Stimulated activated CD8-positive, alpha-beta memory T cell treated with anti-CD3 and anti-CD28 coated beads, Interleukin-4, amount 100 ng/mL, for 1 hour (primary cell): ENCODE measurements at places on chromosomes 1 and 21.

- DNase-seq: no peak
Observed at GRCh38 chr1:88780485-88780884, 96.4 kb downstream of the PKN2 start.

DNA sequence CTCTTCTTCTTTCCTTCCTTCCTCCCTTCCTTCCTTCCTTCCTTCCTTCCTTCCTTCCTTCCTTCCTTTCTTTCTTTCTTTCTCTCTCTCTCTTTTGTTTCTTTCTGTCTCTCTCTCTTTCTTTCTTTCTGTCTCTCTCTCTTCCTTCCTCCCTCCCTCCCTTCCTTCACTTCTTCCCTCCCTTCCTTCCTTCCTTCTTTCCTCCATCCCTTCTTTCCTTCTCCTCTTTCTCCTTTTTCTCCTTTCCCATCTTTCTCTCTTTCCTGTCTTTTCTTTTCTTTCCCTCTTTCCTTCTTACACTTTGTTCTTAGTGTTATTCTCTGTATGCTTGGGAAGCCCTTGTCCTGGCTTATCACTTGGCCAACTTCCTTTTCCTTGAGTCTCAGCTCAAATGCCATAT lies 72.5 kb upstream of the MPC2 start:
- DNase-seq: no peak

GRCh38 chr1:244414543-244414942 lies 37.2 kb downstream of the ADSS2 start:
- no peak for DNase-seq

GRCh38 chr1:154720328-154721297 lies 112.6 kb upstream of the ADAR start:
- DNase-seq: no peak

GRCh38 chr1:233097546-233097945 lies 147.1 kb downstream of the NTPCR start:
- DNase-seq: no peak

- DNase-seq: no peak
Observed at GRCh38 chr1:5973771-5974170, 18.5 kb downstream of the NPHP4 start.

DNA sequence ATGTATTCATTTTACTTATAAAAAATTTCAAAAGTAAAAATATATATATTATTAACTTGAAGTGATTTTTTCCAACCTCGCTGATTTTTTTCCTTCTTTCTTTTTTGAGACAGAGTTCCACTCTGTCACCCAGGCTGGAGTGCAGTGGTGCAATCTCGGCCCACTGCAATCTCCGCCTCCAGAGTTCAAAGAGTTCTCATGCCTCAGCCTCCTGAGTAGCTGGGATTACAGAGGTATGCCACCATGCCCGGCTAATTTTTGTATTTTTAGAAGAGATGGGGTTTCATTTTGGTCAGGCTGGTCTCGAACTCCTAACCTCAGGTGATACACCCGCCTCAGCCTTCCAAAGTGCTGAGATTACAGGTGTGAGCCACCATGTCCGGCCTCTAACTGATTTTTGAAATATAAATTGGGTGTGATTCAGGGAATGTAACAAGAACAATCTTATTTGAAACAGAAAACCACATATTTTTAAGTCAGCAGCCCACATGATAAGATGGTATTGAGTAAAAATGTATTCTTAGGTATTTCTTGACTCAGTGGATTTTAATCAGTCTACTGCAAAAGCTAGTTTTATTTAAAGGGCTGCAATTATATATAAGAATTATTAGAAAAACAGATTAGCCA lies 30.0 kb downstream of the ZBTB8B start:
- DNase-seq: no peak

GRCh38 chr1:14625996-14626395 lies 27.5 kb downstream of the KAZN start:
- DNase-seq: no peak

- no peak for DNase-seq
Observed at GRCh38 chr1:8664887-8665286, 152.6 kb downstream of the RERE start.

GRCh38 chr1:196423612-196424011 lies 184.6 kb downstream of the KCNT2 start:
- no peak for DNase-seq

DNA sequence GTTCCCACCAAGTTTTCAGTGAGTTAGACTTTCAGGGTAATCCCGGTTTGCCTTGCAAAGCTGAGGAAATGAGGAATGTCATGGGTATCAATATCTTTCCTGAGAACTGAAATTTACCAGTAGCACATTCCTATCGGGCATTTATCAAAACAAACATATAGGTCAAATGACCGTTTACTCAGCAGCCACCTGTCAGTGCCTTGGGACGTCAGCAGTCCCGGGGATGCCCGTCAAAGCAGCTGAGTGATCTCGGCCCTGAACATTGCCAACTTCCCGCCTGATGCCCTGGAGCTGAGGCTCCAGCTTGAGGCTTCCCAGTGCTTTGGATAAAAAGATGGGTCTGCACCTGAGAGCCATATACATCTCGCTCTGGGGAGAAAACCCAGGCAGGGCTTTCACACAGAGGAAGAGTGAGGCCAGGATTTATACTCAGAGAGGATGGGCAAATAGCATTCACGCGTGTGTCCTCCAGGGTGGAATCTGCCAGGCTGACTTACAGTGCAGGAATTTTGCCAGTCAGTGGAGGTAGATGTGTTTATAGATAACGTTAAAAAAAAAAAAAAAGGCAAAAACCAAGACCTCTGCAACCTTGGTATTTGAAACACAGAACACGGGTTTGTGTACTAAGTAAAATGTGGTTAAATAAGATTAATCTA lies 435.7 kb upstream of the VAMP3 start:
- DNase-seq: no peak

GRCh38 chr1:97352936-97353382 lies 567.9 kb downstream of the DPYD start:
- no peak for DNase-seq

- no peak for DNase-seq
Observed at GRCh38 chr1:24725209-24725651, 20.0 kb upstream of the CLIC4 start.

- no peak for DNase-seq
Observed at GRCh38 chr1:87204441-87204840, 124.2 kb upstream of the LMO4 start.

- no peak for DNase-seq
Observed at GRCh38 chr1:23221107-23221506, 3.8 kb upstream of the HTR1D start.

DNA sequence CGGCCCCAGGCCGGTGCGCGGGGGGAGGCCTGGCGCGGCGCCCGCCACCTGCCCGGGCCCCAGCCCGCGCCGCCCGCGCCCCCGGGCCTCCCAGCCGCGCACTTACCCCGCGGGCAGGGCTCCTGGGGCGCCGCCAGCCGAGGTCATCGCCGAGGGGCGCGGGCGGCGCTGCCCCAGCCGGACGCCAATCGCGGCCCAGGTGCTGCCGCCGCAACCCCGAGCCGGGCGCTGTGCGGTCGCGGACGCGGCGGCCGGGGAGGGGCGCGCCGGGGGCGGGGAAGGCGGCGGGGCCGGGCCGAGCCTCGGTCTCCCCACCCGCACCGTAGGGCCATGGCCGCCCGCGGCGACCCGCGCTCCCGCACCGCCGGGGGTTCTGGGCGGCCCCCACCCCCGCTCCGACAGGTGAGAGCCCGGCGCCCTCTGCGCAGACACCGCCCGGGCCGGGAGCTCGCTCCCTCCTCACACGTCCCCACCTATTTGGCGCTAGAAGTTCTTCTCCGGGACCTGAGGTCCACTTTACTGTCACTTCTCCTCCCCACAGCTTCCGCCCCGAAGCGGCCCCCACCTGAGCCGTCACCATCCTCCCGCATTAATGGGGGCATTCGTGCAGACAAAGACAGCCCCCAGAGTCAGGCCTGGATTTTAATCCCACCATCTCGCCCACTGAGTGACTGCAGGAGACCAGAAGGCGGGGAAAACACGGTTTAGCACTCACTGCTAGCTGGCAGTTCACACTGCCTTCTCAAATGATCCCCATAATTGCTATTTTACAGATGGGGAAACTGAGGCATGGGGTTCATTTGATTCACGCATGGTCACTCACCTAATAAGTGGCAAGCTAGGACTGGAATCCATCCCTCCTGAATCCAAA lies at the start of gene TTC39A:
Gene TTC39A (minus strand): TSS at position 232 of the 871 bp plus-strand sequence. CDS start 85 bp downstream, at position 147.
- DNase-seq: no peak

- DNase-seq: no peak
Observed at GRCh38 chr1:79150576-79150975, 144.0 kb upstream of the ADGRL4 start.

DNA sequence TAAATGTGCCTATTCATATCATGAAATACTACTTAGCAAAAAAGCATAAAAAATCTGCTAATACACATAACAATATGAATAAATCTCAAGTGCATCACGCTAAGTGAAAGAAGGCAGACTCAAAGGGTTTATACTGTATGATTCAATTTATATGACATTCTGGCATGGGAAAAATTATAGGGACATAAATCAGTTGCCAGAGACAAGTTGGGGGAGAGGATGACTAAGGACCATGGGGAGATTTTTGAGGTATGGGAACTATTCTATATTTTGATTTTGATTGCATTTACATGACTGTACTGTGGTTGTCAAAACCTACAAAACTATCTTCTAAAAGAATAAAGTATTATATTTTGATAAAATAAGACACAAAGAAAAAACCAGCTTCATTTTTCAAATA lies 650.3 kb upstream of the NR5A2 start:
- no peak for DNase-seq

GRCh38 chr1:238892612-238893011 lies 493.8 kb upstream of the CHRM3 start:
- no peak for DNase-seq

- no peak for DNase-seq
Observed at GRCh38 chr1:239112101-239112935, 274.1 kb upstream of the CHRM3 start.

- DNase-seq: no peak
Observed at GRCh38 chr21:17853393-17854275, 34.5 kb upstream of the C21orf91 start.

- no peak for DNase-seq
Observed at GRCh38 chr1:235650341-235651169, 971 bp upstream of the GNG4 start.

- no peak for DNase-seq
Observed at GRCh38 chr1:74323937-74324473, 88.8 kb downstream of the TNNI3K start.

DNA sequence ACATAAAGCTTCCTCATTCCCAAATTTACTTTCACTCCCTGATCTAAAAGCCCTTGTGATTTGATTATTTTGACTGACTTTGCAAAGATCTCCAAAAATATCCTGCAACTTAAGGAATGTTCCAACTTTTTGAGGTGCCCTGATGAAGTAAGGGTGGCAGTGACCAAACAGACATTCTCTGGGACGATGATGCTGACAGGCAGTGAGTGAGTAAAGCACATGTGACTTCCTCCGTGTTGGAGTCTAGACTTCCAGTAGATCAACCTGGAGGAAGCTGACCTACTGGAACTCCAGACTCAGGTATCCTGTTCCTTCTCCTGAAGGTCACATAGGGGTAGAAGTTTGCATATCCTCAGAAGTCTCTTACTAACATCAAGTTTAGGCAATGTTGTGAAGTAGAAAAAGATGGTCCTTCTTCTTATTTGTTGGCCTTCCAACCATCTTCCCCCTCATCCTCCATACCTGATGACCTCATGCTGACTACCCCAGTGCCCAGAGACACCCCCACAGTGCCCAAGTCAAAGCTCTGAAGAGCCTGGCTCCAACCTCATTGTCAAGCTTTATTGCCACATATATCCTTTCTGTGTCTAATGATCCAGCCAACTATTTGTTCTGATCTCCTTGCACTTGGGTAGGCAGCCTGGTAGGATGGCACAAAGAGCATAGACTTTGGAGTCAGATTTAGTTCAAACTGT lies 16.0 kb downstream of the TNFSF4 start:
- no peak for DNase-seq

GRCh38 chr1:175889848-175890247 lies 146.5 kb upstream of the TNR start:
- DNase-seq: no peak

- no peak for DNase-seq
Observed at GRCh38 chr1:44273560-44274350, 60.5 kb downstream of the DMAP1 start.

DNA sequence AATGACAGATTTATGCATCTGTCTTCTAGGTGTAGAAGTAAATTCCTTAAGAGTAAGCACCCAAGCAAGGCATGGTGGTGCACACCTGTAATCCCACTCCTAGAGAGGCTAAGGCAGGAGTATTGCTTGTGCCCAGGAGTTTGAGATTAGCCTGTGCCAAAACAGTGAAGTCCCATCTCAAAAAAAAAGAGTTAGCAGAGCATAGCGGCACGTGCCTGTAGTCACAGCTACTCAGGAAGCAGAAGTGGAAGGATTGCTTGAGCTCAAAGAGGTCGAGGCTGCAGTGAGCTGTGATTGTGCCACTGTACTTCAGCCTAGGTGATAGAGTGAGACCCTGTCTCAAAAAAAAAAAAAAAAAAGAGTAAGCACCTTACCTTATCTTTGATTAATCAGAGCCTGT lies 15.1 kb upstream of the TIPRL start:
- DNase-seq: no peak

DNA sequence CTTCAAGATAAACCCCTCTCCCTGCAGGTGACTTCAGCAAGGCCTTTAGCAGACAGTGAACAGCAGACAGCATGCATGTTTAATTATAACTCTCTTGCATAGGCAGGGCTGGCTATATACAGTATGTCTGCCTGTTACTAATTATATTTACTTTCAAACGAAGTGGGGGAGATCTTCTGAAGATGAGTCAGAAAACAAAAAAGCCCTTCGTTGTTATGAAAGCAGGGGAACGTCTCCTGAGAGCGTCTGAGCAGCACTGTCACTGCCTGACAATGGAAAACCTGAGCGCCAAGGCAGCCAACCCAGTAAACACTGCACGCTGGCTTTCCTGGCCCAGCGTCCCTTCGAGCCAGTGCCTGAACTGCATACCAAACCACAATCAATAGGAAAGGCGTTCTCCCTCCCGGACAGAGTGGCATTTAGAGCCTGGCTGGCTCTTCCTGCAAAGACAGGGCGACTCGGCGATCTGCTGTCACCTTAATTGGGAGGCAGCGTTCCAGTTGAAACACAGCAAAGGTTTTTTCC lies 54.1 kb downstream of the TOMM20 start:
- no peak for DNase-seq

DNA sequence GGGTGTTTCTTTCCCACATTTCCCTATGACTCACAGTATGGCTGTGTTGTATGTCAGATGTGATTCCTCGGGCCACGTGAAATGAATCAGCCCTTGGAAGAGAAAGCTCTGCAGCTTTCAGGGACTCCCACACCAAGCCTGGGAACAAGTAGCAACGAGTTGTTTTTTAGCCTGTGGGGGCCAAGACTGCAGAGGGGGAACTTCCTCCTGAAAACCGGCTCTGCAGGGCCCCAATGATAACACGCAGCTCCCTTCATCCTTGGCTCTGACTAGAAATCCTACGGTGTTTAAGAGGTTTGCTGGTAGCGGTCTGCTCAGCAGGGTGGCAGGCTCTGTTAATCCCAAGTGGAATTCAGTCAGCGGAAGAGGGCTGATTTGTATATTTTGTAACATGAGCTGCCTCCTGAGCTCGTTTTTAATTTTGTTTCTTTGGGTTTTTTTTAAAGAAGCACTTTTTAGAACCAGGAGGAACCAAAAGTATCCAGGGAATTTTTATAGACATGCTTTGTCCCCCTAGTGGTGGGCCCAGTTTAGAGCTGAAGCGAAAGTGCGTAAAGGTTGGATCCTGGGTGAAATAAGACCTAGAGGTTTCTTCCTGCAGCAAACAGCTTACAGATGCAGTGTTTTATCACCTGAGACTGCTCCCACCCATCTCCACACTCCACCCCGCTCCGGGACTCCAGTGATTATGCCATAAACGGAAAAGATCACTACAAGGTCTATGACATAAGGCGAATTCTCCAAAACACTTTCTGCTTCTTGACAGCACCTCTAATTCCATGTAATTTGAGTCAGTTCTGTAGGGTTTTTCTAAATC lies 48.8 kb downstream of the LAMC2 start:
- no peak for DNase-seq

- no peak for DNase-seq
Observed at GRCh38 chr1:8925406-8925805, 20.3 kb upstream of the CA6 start.
